CD4-positive, alpha-beta T cell treated with Interleukin-10 for 1 hour (primary cell): ENCODE measurements at places on chromosomes 1 and 21.

DNA sequence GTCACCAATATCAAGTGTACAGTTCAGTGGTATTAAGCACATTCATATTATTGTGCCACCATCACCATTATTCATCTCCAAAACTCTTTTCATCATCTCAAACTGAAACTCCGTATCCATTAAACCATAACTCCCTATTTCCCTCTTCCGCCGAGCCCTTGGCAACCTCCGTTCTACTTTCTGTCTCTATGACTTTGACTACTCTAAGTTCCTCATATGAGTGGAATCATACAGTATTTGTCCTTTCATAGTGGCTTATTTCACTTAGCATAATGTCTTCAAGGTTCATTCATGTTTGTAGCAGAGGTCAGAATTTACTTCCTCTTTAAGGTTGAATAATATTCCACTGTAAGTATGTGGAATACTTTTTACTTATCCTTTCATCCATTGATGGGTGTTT lies 21.7 kb downstream of the SELP start:
- DNase-seq = no peak

DNA sequence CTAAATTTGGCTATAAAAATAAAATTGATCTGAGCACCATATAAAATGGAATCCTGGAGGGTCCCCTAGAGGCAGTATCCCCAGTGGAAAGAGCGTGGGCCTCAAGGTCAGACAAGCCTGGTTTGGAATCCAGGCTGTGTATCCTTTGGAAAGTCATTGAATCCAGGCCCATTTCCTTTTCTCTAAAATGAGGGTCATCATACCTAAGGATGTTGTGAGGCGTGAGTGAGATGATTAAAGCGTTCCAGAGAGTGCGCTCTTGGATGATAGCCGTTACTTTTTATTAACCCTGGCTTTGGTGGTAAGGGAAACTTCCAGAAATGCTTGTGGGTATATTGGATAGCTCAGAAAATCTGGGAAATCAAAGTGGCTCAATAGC lies 683 bp upstream of the ZNF436 start:
- DNase-seq = no peak

- no peak for DNase-seq
Observed at GRCh38 chr21:37407719-37408420, 41.3 kb downstream of the DYRK1A start.

GRCh38 chr1:73662526-73662925 lies 535.5 kb downstream of the LRRIQ3 start:
- DNase-seq = no peak

- DNase-seq = no peak
Observed at GRCh38 chr1:57026624-57027354, 61.0 kb upstream of the C8B start.

DNA sequence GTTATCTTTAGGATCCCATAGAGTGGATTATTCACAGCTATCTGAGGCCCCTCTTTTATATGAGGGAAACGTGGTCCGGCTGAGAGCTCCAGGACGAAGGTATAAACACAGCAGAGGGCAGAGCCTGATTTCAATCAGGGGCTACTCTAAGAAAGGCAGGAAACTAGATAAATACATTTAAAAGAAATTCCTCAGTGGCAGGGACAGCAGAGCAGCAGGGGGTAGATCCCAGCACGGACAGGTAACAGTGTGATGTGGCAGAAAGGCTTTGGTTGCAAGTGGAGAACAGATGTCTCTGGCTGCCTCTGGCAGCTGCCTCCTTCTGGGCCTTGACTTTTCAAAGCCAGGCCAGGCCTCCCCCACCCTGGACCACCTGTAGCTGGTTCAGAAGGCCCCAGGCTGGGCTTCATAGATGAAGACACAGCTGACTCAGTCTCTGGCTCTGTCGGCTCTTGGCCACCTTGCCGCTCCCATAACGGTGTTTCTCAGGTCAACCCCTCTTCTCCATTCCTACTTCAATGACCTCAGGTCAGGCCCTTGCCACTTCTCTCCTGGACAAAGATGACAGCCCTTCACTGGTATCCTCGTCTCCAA lies 43.8 kb downstream of the FAM78B start:
- no peak for DNase-seq
